Stimulated activated CD4-positive, alpha-beta T cell treated with anti-CD3 and anti-CD28 coated beads, Interleukin-2, amount 100 ng/mL, for 4 hours (primary cell): ENCODE measurements at places on chromosomes 2 and 18.

GRCh38 chr18:33540392-33540791, 37.6 kb upstream of the ASXL3 start:
- DNase-seq = no peak

DNA sequence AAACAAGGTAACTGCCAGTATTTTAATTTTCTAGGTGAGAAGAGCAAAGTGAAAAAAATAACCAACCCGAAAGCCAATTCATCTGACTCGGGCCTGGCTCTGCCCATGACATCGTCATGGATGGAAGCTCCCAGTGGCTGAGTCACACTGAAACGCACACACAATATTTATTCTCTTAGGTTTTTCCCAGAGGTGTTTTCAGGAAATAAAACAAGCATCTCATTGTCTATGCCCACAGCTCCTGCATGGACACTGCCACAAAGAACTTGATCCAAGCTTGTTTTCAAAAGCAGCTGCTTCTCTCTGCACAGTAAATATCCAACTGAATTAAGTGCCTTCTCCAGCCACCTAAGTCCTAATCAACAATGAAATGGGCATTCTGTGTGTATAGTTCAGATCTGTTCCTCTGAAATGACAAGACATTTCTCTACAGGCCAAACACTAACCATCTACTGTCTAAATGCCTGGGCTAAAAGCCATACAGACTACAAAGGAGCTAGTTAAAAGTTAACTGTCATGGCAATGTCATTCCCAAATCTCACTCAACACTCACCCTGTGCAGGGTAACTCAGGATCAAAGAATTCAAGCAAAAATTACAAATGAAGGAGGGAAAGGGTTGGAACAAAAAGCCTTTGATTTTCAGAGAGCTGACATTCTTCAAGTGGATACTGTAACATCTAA, 62.9 kb downstream of the RPL31 start:
- DNase-seq = no peak

GRCh38 chr2:39120521-39120770, 405 bp downstream of the SOS1 start:
- no peak for DNase-seq

DNA sequence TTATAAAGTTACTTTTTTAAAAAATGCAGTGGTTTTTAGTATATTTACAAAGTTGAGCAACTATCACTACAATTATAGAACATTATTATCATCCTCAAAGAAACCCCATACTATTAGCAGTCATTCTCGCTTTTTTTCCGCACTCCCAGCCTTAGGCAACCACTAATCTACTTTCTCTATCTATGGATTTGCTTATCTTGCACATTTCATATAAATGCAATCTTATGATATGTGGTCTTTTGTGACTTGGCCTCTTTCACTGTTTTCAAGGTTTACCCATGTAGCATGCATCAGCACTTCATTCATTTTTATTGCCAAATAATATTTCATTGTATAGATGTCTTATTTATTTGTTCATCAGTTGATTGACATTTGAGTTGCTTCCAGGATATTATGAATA, 273.4 kb downstream of the AGPS start:
- DNase-seq = no peak

- DNase-seq = no peak
Observed at GRCh38 chr2:106208874-106209273, 14.8 kb upstream of the UXS1 start.

DNA sequence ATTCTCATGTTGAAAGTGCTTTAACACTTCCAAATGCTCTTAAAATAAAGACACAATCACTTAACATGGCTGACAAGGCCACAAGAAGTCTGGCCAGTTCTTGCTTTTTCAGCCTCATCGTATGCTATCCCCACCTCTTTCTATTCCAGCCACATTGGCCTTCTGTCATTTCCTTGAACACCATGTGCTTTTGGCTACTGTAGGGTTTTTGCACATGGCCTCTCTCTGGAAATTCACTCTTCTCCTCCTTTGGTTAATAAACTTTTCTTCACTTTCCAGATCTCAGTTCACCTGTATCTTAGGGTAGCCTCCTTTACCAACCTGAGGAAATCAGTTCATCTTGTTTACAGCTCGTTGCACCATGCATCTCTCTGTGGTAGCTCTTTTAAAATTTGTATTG, 450.5 kb upstream of the MEX3C start:
- DNase-seq = no peak

GRCh38 chr18:62033207-62033606, 140.4 kb upstream of the RNF152 start:
- DNase-seq = no peak

- no peak for DNase-seq
Observed at GRCh38 chr18:21820033-21820810, 79.6 kb downstream of the MIB1 start.

- no peak for DNase-seq
Observed at GRCh38 chr2:32852856-32853255, 93.9 kb upstream of the LTBP1 start.

- no peak for DNase-seq
Observed at GRCh38 chr2:118246726-118247125, 158.5 kb downstream of the INSIG2 start.

- DNase-seq = no peak
Observed at GRCh38 chr18:50665519-50665918, 105.6 kb downstream of the MAPK4 start.

- no peak for DNase-seq
Observed at GRCh38 chr2:107305966-107306365, 420.0 kb upstream of the ST6GAL2 start.

DNA sequence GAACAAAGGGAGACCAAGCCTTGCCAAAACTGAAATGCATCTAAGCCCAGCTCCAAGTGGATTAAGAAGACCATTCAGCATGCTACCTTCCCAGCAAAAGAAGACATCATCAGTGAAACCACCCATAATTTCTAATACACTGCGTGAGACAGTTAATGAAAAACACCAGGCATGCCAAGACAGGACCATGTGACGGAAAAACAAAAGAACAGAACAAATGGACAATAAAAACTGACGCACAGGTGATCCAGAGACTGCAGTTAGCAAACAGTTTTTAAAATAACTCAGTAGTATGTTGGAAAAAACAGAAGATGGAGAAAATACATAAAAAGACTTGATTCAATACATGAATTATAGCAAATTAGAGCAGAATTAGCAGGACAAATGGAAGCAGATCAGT, 15.3 kb downstream of the FAM168B start:
- no peak for DNase-seq

GRCh38 chr2:120094795-120095194, 81.9 kb downstream of the EPB41L5 start:
- no peak for DNase-seq

- DNase-seq = no peak
Observed at GRCh38 chr2:239303711-239304532, 96.9 kb downstream of the HDAC4 start.

- no peak for DNase-seq
Observed at GRCh38 chr2:71713581-71714580, 260.5 kb downstream of the DYSF start.

DNA sequence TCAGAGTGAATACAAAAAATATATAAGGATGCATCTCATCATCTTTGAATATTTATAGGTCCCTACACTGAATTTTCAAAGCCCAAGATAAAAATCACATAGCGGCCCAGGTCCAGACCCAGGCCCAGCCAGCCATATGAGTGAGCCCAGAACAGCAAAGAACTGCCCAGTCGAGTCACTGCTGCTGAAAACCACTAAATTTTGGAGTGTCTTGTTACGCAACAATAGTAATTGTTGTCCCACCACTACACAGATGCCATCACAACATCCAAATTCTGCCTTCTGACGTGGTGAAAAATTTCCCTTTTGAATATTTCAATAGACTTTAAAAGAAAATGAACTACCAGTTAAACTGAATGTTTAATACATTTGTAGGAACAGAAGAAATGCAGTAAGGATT, 5.7 kb downstream of the C18orf32 start:
- DNase-seq = no peak

- no peak for DNase-seq
Observed at GRCh38 chr18:58507880-58508279, 121.0 kb downstream of the ALPK2 start.

GRCh38 chr2:168971261-168971660, 59.9 kb downstream of the ABCB11 start:
- no peak for DNase-seq

DNA sequence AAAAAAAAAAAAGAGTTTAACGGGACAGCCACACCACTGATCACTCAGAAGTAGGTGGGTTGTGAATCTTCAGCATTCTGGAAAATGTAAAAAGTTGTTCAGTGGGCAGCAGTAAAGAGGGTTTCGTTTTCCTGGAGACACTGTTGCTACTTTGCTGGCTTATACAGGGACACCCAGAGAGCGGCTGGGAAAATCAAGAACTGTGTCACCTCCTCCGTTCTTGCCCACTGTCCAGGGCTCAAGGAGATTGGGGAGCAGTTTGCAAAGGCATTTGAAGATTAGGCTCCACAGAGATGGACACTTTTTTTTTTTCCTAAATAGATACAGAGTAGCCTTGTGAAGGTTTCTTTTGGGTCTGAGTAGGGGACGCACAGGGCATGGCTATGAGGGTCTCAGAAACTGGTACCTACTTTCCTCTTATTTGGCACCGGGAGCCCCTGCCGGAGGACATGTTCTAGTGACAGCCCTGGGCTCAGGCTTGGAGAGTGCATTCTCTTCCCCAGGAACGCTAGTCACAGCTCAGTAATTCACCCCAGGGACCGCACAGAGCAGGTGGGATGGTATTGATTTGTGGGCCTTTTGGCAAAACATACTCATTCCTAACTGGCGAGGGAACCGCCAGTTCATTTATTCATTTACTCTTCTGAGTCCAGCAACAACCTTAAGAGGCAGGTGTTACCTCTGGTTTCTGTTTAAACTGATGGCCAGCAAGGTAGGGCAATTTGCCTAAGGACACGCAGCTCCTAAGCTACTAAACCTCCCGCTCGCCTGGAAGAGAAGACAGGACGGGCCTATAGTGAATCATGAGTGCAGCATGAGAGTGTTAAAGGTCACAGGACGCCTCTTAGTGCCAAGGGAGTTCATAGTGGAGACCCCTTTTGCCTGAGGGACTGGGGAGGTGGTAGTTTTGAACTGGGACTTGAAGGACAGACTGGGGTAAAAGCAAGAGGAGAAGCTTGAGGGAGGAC, 53.1 kb downstream of the HPCAL1 start:
- no peak for DNase-seq

DNA sequence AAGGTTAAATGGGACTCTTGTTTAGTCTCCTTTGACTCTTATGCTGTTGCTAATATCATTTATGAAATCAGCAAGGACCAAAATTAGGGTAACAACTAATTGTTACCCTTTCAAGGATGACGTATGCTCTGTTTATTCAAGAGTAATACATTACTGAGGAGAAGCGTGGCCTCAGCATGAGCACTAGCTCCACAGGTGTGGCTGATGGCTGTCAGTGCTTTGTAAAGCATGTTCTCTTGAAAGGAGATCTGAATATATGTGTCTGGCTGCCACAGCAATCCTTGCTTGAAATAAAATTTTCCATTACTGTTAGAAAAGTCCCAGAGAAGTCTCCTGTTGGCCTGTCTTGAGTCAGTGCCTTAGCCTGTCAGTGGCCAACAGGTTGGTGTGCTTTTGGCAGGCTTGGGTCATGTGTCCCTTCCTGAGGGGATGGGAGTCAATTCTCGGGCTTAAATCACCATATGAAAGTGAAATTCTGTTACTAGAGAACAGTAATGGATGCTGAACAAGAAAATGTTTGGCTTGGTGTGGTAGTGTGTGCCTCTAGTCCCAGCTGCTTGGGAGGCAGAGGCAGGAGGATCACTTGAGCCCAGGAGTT, 32.7 kb downstream of the ABI2 start:
- no peak for DNase-seq

DNA sequence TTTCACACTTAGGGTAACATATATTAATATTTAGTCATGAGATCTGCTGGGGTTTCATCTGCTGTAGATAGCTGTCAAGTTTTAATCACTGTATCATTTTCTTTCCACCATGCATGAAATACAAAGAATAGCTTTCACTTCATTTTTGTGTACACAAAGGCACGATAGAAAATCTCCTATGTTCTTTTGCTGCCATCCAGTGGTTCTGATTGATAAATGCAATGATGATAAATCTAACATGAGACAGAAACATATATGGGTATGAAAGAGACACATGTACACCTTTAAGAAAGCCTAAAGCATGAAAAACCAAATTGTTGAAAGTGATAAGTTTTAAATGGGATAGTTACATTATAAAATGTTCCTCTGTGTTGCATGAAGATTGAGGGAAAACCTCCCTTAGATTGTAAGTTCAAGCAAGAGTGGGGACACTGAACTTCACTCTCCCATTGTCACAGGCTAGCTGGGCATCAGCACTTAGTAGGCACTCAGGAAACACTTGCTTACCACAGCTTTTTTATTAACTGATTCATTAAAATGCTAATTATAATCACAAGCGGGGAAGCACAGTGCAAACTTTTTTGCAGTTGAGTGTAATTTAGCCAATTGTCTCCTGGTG, 31.2 kb downstream of the C1D start:
- no peak for DNase-seq

DNA sequence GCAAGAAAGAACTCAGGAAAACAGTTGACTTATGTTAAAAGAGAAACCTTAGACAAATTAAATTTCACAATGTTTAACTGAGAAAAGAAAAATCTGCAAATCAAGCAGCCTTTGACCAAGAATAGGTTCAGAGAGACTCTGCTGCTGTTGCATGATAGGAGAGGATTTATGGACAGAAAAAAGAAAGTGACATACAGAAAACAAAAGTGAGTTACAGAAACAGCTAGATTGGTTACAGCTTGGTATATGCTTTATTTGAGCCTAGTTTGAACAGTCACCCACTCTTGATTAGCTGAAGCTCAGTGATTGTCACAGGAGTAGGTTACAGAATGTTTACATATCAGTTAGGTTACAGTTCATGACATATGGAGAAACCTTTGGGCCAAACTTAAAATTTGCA, 258.2 kb upstream of the SPOPL start:
- DNase-seq = no peak

DNA sequence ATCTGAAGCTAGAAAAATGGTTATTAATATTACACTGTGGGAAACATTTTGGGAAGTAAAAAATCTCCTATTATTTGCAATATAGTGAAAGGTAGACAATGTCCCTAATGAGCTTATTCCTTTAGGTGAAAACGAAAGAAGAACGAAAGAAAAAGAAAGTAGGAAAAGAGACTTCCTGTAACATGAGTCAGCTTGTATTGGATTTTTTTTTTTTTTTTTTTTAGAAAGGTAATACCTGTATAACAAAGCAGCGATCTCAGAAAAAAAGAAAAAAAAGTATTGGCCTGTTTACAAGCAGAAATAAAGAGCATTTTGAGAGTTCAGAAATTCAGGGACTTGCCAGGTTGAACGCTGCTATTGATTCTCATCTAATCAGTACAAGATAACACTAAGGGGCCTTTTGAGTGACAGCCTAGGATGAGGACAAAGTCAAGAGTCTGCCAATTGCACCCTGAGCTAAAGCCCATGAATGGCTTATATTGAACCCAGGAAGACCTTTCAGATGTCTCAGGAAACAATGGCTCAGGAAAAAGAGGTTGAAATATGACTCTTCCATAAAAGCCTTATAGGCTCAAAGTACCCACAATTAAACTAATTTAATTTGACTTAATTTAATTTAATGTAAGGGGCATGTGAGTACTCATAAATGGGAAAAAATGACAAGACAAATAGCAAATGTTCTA, 615.6 kb upstream of the CDH2 start:
- DNase-seq = no peak
